Spinal cord (tissue), 10 donors: ENCODE measurements at places on chromosomes 12 and 14. TPM values are rescaled to one million over a fixed set of nuclear protein-coding genes. Genes with fewer than 3 reads are reported as not detected.

ARMH4 gene
- total RNA-seq: 25.7 TPM

PLXNC1 gene
- 53.3 TPM for total RNA-seq

RNF212B gene
- not detected for total RNA-seq

LRRK2 gene
- 22.5 TPM for total RNA-seq

NTS gene
- total RNA-seq: 11.1 TPM
